Testis (tissue), 5 donors: ENCODE measurements at places on chromosomes 3 and 15. TPM values are rescaled to one million over a fixed set of nuclear protein-coding genes. Genes with fewer than 3 reads are reported as not detected.

Gene CLSTN2
- 3.8 TPM for total RNA-seq

Gene ALDH1A3
- 69.9 TPM for total RNA-seq

Gene SPTBN5
- total RNA-seq = 1.4 TPM

Gene ST8SIA2
- 0.12 TPM for total RNA-seq

Gene IQCF2
- 20.1 TPM for total RNA-seq

Gene ANKRD34C
- 0.12 TPM for total RNA-seq

Gene GP5
- 0.06 TPM for total RNA-seq

Gene FAM131A
- total RNA-seq = 75.9 TPM

Gene COLQ
- total RNA-seq = 7.6 TPM

Gene C3orf52
- total RNA-seq = 13.2 TPM

Gene WDR93
- 8.1 TPM for total RNA-seq

Gene SST
- total RNA-seq = not detected

Gene EFCC1
- 2.8 TPM for total RNA-seq

Gene CYP8B1
- not detected for total RNA-seq

Gene REC114
- 28.7 TPM for total RNA-seq

Gene BFSP2
- not detected for total RNA-seq

Gene NPAP1
- total RNA-seq = 14.6 TPM

Gene TMEM212
- 4.3 TPM for total RNA-seq

Gene GALNT15
- 13.0 TPM for total RNA-seq

Gene CCDC54
- total RNA-seq = 107 TPM

Gene GOLGA8S
- 9.2 TPM for total RNA-seq

Gene GOLGA8T
- 4.1 TPM for total RNA-seq

Gene ISLR
- total RNA-seq = 24.0 TPM
